ENCODE measurements at places on chromosomes 3 and 15. TPM values are rescaled to one million over a fixed set of nuclear protein-coding genes. Genes with fewer than 3 reads are reported as not detected.

Gene PCYT1A
- 51.3 TPM for polyA plus RNA-seq

Gene SPESP1
- polyA plus RNA-seq = 6.9 TPM

Gene SLC9C1
- polyA plus RNA-seq = 1.2 TPM

Gene GHSR
- not detected for polyA plus RNA-seq

Gene NSMCE3
- polyA plus RNA-seq = 8.2 TPM

Gene ESYT3
- 3.1 TPM for polyA plus RNA-seq

Gene ACY1
- polyA plus RNA-seq = 109 TPM

Gene SLC28A1
- 7.5 TPM for polyA plus RNA-seq

Gene RTP3
- not detected for polyA plus RNA-seq

Gene CTXND1
- 11.0 TPM for polyA plus RNA-seq

Gene IQCH
- polyA plus RNA-seq = 10.0 TPM

Gene DZIP3
- 43.6 TPM for polyA plus RNA-seq

Gene PLSCR5
- polyA plus RNA-seq = not detected

Gene HIGD2B
- not detected for polyA plus RNA-seq

Gene RGMA
- polyA plus RNA-seq = 7.9 TPM

Gene GDPGP1
- 5.8 TPM for polyA plus RNA-seq

Gene SAMD7
- polyA plus RNA-seq = not detected

Gene SEMA3F
- polyA plus RNA-seq = 69.8 TPM

Gene SLC12A1
- polyA plus RNA-seq = 433 TPM

Gene POTEB3
- not detected for polyA plus RNA-seq

Gene ERC2
- polyA plus RNA-seq = 3.9 TPM

Gene NAALADL2
- polyA plus RNA-seq = 19.9 TPM

Gene SCAMP5
- polyA plus RNA-seq = 47.9 TPM

Gene GPX1
- 84.1 TPM for polyA plus RNA-seq

Gene WNT7A
- 0.03 TPM for polyA plus RNA-seq

Gene GOLGA6D
- polyA plus RNA-seq = 0.57 TPM

Measured in left kidney (tissue), 8 donors.